ENCODE measurements at places on chromosomes 13 and 19.
A peak's percentile ranks its signal among the peaks of the same experiment; 100 is the strongest.

GRCh38 chr19:48967346-48968178 lies 2.5 kb downstream of the FTL start:
- no peak for DNase-seq

GRCh38 chr13:30147421-30147820 lies 159.9 kb downstream of the KATNAL1 start:
- no peak for DNase-seq

DNA sequence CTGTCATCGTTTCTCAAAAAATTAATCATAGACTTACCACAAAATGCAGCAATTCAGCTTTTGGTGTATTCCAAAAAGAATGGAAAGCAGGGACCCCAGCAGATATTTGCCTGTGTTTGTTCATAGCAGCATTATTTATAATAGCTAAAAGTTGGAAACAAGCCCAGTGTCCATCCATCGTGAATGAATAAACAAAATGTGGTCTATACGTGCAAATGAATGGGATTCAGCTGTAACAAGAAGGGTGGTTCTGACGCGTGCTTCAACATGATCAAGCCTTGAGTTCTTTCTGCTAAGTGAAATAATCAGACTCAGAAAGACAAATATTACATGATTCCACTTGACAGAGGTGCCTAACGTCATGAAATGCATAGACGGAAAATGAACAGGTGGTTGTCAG lies 36.4 kb downstream of the PSG11 start:
- no peak for DNase-seq

GRCh38 chr19:2061495-2062388 lies 10.7 kb upstream of the MKNK2 start:
- peak; percentile 75 for DNase-seq

- no peak for DNase-seq
Measured at GRCh38 chr13:66273011-66273410, 957.1 kb downstream of the PCDH9 start.

- DNase-seq: no peak
Measured at GRCh38 chr13:59754411-59754810, 409.3 kb downstream of the DIAPH3 start.

DNA sequence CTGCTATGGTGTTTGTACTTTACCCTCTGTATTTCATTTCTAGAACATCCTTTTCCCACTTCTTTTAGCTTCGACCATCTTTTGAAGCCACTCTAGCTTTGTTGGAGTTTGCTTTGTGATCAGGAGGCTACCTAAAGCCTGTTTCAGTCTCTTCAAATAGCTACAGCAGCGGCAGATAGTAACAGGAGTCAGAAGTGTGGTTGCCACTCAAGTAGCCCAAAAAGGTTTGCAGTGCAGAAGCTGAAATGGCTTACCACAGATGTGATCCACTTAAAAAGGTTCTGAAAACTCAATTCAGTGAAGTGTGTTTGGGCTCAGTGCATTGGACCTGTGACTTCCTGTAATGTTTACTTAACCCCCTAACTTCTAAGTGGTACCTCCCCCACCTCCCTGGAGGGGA lies 26.2 kb downstream of the WASF3 start:
- DNase-seq: no peak

DNA sequence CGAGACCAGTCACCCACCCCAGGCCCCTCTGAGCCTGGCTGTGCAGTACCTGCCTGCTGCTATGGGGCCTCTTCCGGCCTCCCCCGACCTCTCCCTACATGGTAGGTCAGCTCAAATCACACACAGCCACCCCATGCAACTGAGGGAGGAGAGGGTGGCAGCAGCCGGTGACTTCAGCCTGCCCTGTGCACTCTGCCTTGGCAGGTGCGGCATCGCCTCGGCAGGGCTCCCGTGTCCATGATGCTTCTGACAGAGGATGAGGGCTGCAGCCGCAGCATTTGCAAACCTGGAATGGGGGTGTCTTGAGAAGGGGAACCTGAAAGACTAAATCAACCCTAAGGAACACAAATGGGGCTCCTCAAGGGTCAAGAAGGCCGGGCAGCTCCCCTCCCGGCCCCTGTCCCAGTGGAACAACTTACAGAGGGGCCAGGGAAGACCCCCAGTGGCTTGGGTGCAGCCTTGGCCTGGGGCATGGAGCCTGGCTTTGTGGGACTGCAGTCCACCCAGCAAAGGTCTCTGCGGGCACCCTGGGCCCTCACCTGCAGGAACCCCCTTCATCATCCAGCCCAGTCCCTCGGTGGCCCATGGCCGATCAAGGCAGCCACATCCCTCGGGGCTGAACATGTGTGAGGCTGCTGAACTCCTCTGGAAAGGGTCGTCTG lies 6.7 kb downstream of the TEX29 start:
- DNase-seq: no peak

GRCh38 chr19:3725640-3726310 lies 17.6 kb downstream of the TJP3 start:
- DNase-seq: no peak

- DNase-seq: no peak
Measured at GRCh38 chr19:28927456-28927855, 285.5 kb downstream of the UQCRFS1 start.

GRCh38 chr19:7505288-7505681 lies 10.6 kb upstream of the ZNF358 start:
- no peak for DNase-seq

- DNase-seq: no peak
Measured at GRCh38 chr19:58083021-58083420, 15.0 kb downstream of the ZSCAN18 start.

DNA sequence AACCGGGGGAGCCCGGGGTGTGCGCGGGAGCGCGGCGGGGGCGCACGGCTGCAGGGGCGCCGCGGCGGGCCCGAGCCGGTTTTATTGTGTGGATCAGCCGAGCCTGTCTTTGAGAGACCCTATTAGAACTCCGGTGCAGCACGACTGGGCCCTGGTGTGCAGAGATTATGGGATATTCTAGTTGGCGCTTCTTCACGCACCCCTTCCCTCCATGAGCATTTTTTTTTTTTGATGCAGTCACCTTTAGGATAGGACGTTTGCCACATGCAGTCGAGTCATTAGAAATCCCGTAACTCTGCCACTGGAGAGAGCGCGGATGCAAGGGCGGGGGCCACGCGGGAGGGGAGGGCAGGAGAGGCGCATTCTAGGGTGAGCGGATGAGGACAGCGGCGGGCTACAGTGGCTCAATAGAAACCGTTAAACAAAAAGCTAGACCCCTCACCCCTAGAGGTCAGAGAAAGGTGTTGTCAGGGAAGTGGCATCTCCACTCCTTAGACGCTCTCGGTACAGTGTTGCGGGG lies 3.7 kb downstream of the FGF9 start:
- no peak for DNase-seq

- no peak for DNase-seq
Measured at GRCh38 chr19:10923260-10924112, 5.0 kb downstream of the YIPF2 start.

DNA sequence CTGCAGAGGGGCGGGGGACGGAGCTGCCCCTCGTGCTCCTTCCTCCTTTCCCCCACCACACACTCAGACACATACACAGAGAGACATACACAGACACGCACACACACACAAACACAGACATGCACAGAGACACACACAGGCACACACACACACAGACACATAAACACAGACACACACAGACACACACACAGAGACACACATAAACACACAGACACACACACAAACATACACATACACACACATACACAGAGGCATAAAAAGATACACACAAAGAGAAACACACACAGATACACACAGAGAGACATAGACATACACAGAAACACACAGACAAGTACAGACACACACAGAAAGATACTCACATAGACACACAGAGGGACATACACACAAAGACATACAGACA lies 136.0 kb downstream of the UQCRFS1 start:
- no peak for DNase-seq

- DNase-seq: no peak
Measured at GRCh38 chr13:99282264-99283231, 24.4 kb upstream of the GPR18 start.

DNA sequence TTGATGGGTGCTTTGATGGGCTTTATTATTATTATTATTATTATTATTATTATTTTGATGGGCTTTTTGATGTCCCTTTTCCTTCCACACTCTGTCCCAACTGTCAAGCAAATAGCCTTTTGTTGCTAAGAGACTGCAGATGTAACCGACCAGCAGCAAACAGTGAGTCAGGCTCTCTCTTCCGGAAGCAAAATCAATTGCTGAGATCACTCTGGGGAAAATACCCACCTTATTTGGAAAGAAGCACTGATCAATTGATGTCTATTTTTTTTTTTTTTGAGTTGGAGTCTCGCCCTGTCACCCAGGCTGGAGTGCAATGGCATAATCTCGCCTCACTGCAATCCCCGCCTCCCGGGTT lies 2.9 kb downstream of the LDLR start:
- no peak for DNase-seq

DNA sequence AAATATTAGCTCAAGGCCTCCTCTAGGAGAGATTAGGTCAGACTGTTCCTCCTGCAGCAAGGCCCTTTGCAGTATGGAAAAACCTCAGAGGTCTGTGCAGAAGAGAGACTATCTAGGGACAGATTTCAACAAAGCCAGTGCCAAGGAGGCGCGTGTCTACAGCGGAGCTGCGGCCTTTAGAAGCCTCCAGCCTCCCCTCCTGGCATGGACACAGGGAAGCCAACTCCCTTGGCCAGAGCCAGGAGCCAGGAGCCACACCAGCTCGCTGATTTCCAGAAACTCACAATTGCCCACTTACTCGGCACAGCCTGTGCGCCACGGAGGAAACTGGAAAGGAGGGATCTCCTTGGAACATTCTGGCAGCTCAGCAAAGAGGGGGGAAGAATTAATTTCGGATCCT lies 63.4 kb downstream of the INSR start:
- DNase-seq: no peak

DNA sequence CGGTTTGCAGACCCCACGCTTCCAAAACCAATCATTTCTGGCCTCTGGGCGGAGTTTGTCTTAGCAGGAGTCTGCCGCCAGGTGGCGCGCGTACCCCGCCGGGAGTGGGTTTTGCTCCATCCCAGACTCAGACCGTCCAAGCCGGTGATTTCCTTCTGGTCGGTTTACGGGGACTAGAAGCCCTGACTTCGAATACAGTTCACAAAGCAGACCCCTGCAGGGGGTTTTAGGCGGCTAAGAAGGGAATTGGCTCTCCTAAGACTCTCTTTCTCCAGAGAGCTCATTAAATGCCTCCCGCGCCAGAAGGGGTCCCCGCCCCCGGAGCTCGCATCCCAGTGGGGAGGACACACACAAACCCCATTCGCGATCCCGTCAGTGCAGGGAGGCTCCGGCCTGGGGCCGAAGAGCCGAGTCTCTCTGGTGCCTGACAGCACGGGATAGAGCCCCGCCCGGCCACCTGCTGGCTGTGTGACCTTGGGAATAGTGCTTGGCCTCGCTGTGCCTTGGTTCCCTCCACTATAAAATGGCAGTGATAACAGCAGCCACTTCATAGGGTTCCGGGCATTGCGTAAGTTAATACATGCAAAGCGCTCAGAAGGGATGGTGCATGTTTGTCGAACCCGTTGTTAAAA lies 8.6 kb upstream of the NUP62 start:
- no peak for DNase-seq

DNA sequence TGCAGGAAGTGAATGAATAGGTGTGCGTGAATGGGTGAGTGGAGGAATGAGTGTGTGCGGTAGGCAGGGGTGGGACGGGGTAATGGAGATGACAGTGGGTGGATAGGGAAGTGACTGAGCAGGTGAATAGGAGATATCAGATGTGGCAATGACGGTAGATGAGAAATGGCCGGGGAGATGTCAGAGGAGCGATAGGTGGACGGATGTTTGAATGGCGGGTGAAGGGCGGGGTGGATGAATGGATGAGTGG lies 1.5 kb downstream of the TTC9B start:
- DNase-seq: no peak

- DNase-seq: no peak
Measured at GRCh38 chr13:80716610-80717081, 375.7 kb upstream of the SPRY2 start.

GRCh38 chr19:14441041-14441938 lies 8.2 kb downstream of the PKN1 start:
- DNase-seq: no peak

- DNase-seq: no peak
Measured at GRCh38 chr19:36797786-36798108, 25.1 kb upstream of the ZNF850 start.

GRCh38 chr13:59865398-59865797 lies 298.3 kb downstream of the DIAPH3 start:
- DNase-seq: no peak

- no peak for DNase-seq
Measured at GRCh38 chr19:42249149-42249750, 5.7 kb downstream of the ERF start.

GRCh38 chr19:38685666-38686529 lies 38.4 kb downstream of the ACTN4 start:
- DNase-seq: no peak

GRCh38 chr19:45774765-45775164 lies 5.7 kb upstream of the SIX5 start:
- DNase-seq: no peak

DNA sequence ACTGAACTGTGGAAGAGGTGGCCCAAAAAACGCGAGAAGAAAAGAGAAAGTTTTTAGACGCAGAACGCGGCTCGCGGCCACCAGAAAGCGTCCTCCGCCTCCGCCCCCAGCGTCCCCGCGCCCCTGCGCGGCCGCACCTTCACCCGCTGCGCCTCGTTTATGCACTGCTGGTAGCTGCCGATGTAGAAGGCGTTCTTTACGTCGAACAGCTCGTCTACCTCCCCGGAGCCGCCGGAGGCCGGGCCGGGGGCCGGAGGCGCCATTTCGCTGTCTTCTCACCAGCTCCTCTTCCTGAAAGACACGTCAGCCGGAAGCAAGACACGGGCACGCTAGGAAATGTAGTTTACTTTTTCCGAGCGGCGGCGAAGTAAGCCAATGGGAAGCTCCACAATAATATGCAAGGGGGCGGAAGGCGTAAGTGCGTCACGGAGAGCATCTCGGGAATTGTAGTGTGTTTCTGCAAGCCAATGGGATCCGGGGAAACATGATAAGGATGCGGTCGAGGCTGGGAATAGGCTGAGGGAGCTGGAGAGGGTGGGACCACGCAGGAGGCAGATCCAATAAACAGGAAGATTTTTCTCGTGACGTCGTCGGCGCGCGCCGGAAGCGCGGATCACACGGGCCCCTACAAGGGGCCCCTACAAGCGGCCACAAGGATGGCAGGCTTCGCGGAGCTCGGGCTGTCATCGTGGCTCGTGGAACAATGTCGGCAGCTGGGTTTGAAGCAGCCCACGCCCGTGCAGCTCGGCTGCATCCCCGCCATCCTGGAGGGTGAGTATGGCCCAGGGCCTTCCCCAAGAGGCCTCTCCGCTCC lies at the start of the genes COPE and DDX49:
Gene COPE (minus strand): TSS at position 302 of the 814 bp plus-strand sequence. CDS start 39 bp downstream, at position 263.
Gene DDX49 (plus strand): TSS at position 630 of the 814 bp plus-strand sequence. CDS start 27 bp downstream, at position 657.
- DNase-seq: peak; percentile 99

DNA sequence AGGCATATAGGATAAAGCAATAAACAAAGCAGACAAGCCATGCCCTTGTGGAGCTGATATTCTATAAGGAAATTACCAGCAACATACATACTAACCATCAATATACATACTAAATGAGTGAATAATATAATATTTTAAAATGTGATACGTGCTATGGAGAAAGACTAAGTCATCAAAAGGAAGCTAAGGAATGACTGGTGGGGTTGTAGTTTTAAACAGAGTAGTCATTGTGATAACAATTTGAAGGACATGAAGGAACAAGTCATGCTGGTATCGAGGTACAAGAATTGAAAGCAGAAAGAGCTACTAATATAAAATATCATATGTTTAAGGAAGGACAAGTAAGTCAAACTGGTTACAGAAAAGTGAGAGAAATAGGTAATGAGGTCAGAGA lies 894.9 kb upstream of the PCDH9 start:
- DNase-seq: no peak

GRCh38 chr19:5138606-5139582 lies 170.0 kb downstream of the KDM4B start:
- no peak for DNase-seq

- DNase-seq: no peak
Measured at GRCh38 chr19:7257148-7258040, 36.8 kb downstream of the INSR start.

GRCh38 chr13:27379694-27380641 lies 44.5 kb upstream of the GTF3A start:
- no peak for DNase-seq
